ENCODE measurements at places on chromosomes 3 and 15.

DNA sequence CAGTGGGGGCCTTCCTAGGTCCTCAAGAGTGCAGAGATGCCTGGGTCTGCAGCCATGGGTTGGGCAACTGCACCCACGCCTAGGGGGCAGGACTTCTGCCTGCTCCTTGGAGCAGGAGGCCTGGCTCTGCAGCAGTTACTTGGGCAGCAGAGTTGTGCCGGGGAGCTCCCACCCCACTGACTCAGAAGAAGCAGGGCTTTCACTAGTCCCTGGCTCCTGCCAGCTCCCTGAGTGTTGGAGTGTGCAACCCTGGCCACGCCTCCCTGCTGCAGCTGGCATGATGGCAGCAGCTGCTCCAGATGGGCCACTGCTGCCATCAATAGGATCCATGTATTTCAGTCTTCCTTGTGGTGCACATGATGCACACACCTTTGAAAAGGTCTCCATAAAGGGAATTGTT, 40.6 kb upstream of the KCNH8 start:
- H3K27ac ChIP-seq, result no peak overlapping the region
- no peaks in the 10 kb centered on the region for H3K36me3 ChIP-seq
- DNase-seq, result no peak

DNA sequence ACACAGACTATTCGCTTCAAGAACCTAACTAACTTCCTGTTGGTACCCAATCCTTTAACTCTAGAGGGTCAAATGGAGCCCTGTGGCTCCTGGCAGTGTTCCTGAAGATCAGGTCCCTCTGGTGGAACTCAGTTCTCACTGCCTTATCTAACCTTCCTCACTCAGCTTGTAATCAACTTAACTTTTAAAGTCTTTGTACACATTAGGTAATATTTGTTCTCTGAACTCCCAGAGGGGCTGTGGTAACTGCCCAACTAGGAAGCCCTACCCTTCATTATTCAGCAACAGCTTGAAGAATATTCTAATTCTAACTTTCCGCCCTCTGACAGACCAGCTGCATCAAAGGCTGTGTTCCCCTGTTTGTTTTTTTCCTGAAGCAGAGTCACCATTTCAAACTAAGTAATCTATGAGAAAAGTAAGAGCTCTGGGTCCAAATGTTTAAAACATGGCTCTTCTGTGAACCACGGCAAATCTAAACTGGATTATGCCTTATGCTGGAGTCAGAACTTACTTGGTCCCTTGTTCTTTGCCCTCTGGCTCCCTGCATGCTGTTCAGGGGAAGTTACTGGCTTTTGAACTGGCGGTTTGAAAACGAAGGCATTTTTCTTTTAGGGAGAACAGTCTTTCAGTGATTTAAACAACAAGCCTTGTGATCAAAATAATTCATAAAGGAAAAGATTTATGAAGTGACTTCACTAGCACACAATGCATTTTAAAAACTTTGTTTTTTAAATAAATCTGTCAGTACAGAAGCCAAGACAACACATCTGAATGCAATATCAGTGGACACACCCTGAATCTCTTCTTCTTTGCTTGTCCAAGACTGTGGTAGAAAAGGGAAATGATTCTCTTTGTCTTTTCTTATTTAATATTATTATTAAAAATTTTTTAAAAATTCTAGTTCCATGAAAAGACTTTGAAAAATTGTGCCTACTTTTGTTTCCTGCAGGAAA, 365.6 kb downstream of the TIGIT start:
- H3K4me1 ChIP-seq, result peaks cover 3% of the 10 kb centered on the region
- DNase-seq, result no peak
- H3K36me3 ChIP-seq, result no peaks in the 10 kb centered on the region
- H3K27ac ChIP-seq, result peak overlapping the region; percentile 58
- H3K27me3 ChIP-seq, result no peaks in the 10 kb centered on the region

DNA sequence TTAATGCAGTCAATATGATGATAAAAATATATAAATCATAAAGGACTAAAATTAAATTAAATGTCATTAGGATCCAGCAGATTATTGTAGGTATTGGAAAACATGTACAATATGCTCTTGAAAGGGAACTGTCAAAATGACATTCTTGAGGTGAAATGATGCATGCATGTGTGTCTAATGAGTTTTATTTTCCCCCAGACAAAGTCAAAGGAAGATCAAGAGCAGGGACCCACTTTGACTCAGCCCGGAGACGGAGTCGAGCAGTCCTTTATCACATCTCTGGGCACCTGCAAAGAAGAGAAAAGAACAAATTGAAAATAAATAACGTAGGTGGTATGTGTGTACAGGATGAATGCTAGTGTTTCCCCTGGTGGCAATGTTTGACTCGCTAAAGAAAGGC, 194.1 kb downstream of the KCNH8 start:
- no peak overlapping the region for H3K4me3 ChIP-seq
- H3K27me3 ChIP-seq, result no peaks in the 10 kb centered on the region
- no peaks in the 10 kb centered on the region for H3K36me3 ChIP-seq

GRCh38 chr3:149023951-149024350, 32.6 kb downstream of the GYG1 start:
- peaks cover 6% of the 10 kb centered on the region for H3K4me1 ChIP-seq
- no peak for DNase-seq
- H3K27ac ChIP-seq, result no peak overlapping the region
- H3K27me3 ChIP-seq, result no peaks in the 10 kb centered on the region
- peaks cover 11% of the 10 kb centered on the region for H3K36me3 ChIP-seq

GRCh38 chr15:59936741-59937140, 67.4 kb upstream of the FOXB1 start:
- H3K4me3 ChIP-seq, result no peak overlapping the region
- peaks cover 4% of the 10 kb centered on the region for H3K4me1 ChIP-seq
- H3K27me3 ChIP-seq, result peaks cover 9% of the 10 kb centered on the region
- no peak overlapping the region for H3K27ac ChIP-seq

- H3K27me3 ChIP-seq, result no peaks in the 10 kb centered on the region
- DNase-seq, result no peak
- no peaks in the 10 kb centered on the region for H3K36me3 ChIP-seq
- no peak overlapping the region for H3K4me3 ChIP-seq
- peaks cover 15% of the 10 kb centered on the region for H3K4me1 ChIP-seq
Observed at GRCh38 chr15:37034392-37034791, 66.0 kb downstream of the MEIS2 start.

DNA sequence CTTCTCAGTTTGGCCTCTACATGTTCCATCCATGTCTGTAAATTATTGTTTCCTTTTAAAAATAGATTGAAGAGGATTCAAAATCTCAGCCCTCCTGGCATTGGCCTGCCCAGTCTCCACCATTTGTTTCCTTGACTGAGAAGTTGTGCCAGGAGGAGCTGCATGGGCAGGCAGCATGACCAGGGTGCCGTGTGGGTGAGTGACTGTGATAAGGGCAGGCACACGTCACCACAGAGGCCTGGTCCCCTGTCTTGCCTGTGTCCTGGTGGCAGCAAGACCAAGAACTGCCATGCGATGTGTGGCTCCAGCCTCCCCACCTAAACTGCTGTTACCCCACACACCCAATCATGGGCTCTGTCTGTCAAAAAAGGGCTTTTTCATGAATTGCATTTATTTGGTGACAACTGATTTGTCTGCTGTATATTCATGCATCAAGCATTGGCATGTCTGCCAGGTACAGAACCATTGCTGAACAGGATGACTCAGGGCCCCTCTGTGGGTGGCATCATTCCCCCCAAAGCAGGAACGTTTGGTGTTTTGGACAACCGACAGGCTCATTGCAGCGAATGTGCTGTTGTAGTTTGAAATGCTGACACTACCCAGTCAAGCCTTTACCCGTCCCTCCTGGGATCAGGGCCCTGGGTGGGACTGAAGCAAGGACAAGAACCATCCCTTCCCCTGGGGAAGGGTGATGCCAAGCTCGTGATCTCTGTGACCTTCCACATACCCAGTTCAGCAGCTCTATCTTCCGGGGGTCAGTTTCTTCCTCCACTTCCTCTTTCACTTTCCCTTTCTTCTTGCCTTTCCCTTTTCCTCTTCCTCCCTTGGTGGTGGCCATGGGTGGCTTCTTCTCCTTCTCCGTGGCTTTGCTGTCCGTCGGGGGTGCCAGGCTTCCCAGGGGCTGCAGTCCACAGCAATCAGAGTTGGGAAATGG, 51.6 kb downstream of the TRPM1 start:
- no peak for DNase-seq
- no peaks in the 10 kb centered on the region for H3K27me3 ChIP-seq
- H3K27ac ChIP-seq, result no peak overlapping the region
- no peaks in the 10 kb centered on the region for H3K36me3 ChIP-seq

GRCh38 chr15:38688761-38689160, 124.1 kb upstream of the RASGRP1 start:
- H3K4me1 ChIP-seq, result no peaks in the 10 kb centered on the region
- no peak for DNase-seq

DNA sequence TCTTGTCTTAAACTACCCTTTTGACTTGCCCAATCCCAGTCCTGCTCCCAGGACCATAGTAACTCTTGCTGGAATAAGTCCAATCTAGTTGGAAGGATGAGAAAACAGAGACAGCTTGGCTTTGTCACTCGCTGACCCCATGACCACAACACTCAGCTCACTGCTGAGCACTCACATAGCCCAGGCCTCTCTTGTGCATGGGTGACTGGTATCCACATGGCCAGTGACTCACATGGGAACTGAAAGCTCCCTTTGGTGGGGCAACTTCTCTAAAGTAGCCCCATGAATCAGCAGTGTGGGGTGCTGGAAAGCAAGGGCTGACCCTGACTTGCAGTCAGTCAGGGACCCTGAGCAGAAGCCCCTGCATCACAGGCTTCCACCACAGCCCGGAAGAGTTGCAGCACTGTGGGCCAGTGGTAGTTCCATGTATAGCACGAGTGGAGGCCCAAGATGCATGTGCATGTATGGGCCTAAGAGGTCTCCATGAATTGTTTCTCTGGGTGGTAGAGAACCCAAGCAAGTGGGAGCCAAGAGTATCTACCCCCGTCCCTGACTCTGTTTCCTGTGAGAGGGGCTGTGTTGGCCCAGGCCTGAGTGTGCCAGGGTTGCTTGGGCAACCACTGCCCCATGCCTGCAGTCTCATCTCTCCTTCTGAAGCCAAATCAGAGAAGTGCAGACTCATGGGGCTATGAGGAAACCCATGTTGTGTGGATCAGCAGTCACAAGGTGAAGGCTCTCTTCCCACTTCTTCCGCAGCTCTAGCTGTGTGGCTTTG, 62.1 kb upstream of the XCR1 start:
- H3K4me1 ChIP-seq, result no peaks in the 10 kb centered on the region
- H3K27ac ChIP-seq, result no peak overlapping the region
- no peaks in the 10 kb centered on the region for H3K27me3 ChIP-seq

All from spinal cord (tissue), 10 donors.